ENCODE measurements at places on chromosomes 1 and 21.

- DNase-seq, result no peak
Observed at GRCh38 chr1:3925256-3925655, 25.2 kb upstream of the C1orf174 start.

DNA sequence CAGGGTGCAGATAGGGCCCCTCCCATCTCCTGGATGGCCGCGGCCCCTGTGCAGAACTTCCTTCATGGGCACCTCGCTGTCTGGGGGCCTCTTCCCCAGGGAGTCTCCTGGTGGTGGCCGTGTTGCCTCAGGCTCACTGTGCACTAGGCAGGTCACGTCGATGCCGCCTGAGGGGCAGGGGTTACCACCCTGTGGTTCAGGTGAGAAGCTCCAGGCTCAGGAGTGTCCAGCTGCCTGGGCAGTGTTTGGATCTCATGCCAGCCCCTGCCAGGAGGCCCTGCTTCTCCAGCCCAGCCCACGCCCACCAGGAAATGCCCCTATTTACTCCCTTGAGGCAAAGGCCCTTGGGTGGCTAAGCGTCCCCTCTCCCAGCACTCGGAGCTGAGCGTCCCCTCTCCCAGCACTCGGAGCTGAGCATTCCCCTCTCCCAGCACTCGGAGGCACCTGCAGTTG, 2.1 kb downstream of the ITGB2 start:
- no peak for DNase-seq

DNA sequence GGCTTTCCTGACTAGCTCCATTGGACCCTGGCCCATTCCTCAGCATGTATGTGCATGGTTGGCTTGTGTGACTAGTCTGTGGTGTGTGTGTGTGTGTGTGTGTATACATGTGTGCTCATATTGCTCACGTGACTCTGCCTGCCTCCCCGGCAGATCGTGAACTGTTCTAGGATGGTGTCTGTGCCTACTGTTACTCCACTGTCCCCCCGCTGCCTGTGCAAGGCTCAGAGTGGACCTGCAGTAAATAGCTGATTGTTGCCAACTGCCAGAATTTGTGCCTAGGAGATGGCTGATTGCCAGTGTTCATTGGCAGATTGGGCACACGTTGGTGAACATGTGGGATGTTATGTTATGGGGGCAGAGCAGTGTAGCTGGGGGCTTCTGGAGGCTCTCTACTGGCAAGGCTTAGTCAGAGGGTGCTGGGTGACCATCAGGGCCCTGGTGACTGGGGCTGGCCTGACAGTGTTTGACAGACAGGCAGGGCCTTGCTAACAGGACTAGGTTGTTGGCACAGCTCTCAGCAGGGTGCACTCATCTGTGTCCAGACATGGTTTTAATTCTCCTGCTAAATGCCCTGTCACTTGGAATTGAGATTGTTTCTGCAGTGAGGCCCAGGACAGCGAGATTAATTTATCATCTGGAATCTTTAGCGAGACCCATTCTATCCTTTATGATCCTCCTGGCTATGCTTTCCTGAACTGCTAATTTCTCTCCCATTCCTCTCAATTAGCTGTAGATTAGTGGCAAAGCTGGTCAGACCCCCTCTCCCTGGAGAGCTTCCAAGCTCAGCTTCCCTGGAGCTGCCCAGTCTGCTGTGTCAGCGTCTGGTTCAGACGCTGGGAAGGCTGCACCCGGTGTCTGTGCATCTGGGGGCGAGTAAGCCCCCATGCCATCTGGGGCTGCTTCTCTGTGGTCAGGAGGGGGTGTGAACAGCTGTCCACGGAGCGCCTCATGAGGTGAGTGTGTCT, 20.8 kb downstream of the SLC6A17 start:
- no peak for DNase-seq

- no peak for DNase-seq
Observed at GRCh38 chr21:19792004-19792403, 1206.2 kb upstream of the NCAM2 start.

DNA sequence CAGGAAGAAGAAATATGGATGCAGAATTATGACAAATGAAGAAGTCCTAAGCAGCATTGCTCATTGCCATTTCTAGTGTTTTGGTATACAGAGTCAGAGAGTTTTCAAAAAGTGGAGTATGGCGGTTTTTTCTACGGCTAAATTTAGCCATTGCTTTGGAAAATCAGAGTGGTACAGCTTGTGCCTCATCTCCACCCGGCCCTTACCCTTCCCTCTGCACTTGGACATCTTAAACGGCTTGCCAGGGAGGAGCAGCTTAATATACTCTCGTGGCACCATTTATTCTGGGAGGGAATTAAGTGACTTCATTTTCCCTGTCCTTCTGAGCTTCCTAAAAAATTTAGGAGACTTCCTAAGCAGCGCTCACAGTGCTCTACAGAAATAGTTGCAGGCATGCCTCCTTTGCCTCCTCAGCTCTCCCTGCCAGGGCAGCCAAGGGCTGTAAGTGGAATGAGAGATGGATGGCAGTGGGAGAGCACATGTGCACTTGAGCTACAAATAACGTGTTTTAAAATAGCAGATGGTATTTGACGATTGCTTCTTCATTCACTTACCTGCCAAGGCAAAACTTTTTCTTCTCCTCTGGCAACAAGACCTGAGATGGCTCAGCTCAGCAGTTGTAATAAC, 51.5 kb upstream of the VAMP3 start:
- no peak for DNase-seq

- no peak for DNase-seq
Observed at GRCh38 chr21:31927689-31928353, 55.0 kb downstream of the HUNK start.

DNA sequence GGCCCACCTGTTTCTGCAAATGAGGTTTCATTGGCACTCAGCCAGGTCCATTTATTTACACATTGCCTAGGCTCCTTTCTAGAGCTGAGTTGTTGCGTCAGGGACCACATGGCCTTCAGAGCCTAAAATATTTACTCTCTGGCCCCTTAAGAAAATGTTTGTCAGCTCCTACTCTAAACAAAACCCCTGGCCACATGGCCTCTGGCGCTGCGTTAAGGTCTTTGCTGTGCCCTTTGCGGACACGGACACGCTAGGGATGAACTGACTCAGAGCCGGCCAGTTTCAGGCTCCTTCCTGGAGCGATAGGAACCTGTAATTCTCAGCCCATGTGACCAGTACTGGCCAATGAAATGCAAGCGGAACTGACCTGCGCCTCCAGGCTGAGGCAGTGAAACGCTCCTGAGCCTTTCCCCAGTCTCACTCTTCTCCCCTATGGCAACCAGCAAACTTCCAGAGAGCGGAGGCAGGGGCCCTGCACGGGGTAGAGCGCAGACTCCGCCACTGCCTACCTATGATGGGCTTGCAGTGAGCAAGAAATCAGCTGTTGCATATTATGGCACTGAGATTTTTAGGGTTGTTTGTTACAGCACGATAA, 160.3 kb downstream of the ETS2 start:
- DNase-seq, result no peak

DNA sequence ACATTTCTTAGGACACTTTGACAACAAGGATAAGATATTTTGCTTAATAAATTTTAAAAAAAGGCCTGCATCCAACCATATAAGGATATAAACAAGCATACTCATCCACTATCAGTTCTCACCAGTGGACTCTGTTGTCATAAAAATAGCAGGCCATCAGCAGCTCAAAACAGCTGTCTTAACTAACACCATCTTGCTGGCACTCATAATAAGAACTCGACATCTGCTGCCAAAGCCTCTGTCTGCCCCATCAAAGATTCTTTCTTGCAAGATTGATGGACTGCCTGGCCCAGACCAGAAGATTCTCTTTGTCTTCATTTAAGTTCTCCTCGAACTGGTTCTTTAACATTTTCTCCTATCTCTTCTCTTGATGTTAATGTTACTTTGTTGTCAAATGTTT, 10.1 kb downstream of the JMJD4 start:
- no peak for DNase-seq

DNA sequence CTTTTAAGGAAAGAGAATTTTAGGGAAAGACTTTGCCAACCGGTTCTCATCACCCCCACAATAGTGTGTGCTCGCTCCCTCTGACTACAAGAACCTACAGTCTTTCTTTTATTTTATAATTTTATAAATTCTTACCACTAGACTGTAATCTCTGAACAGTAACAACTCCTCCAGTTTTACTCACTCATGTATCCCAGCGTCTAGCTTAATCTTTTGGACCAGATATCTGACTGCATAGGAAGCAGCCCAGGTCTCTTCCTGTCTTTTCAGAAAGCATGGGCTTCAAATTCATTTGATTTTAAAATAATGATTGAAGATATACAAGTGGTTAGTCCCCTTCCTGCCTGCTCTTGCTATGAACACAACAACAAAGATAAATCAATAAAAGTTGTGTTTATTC, 19.0 kb upstream of the DUSP10 start:
- no peak for DNase-seq

GRCh38 chr1:228165372-228166169, at the start of gene IBA57:
IBA57 (plus strand) TSS chr1:228165804; CDS start chr1:228165817, 13 bp downstream.
- peak; percentile 100 for DNase-seq

- no peak for DNase-seq
Observed at GRCh38 chr1:197559244-197559643, 216.0 kb downstream of the DENND1B start.

- peak; percentile 43 for DNase-seq
Observed at GRCh38 chr1:58621391-58621790, 44.3 kb upstream of the TACSTD2 start.

DNA sequence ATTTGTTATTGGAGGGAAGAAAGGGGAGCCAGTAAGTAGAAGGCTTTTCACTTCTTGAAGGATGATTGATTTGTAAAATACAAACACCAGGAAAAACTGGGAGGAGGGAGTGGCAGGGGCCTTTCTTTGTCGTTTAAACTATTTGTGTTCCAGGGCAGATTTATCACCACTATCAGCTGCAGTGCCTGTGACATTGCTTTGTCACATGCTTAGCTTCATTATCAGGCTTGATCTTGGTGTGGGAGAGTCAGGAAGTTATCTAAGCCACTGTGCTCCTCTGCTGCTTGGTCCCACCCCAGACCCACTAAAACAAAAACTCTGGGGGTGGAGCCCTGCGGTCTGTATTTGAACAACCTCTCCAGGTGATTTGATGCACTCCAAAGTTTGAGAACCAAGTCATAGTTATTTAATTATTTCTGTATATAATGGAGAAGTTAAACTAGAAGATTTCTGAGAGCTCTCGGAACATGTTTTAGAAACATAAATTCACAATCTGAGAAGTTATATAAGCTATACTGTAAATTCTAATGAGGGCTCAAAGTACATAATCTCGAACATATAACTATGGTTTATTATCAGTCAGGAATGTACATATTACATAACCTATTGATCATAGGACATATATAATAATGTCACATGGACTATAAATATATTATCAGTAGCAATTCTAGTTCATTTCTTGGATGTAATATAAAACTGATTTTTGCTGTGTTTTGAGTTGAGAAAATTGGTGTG, 87.9 kb downstream of the CDC14A start:
- no peak for DNase-seq

Data from suppressor macrophage treated with lipopolysaccharide for 4 hours (primary cell).